Right atrium auricular region (tissue), 2 donors: ENCODE measurements at places on chromosomes 3 and 15. TPM values are rescaled to one million over a fixed set of nuclear protein-coding genes. Genes with fewer than 3 reads are reported as not detected.
A peak's percentile ranks its signal among the peaks of the same experiment; 100 is the strongest.

DNA sequence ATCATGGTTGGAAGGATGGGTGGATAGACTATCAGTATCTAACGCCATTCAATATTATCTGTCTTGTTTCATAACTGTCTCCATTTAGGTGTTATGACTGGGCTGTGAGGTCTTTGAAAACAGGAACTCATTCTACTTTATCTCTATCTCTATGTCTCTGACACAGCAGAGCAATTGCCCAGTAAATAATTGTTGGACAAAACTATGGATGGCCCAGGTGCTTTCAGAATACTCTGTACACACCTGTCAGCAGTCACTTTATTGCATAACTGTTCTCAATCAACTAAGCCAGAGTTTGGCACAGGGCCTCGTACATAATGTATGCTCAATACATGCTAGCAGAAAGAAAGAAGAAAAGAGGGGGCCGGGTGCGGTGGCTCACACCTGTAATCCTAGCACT lies 210.3 kb downstream of the OPA1 start:
- no peak for DNase-seq

GRCh38 chr3:148066802-148067201 lies 630.9 kb upstream of the AGTR1 start:
- DNase-seq, result no peak

DNA sequence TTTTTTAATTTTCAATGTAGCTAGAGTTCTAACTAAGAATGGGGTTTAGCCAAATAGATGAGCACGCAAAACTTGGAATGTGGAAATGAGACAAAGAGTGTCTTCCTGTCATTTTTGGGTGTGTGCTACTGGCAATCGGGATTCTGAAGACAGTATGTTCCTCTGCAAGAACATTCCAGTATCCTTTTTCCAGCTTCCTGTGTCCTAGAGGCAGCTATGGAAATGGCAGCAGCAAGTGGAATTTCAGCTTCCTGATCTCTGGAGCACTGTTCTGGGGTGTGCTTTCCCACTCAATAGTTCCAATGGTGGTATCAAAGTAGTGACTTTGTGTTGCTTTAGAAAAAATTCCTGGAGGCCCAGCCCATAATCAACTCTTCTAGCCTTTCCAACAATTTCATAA lies 642.9 kb upstream of the KCNMB2 start:
- DNase-seq, result no peak

GRCh38 chr3:157129803-157130466 lies 30.0 kb downstream of the CCNL1 start:
- DNase-seq, result no peak

DNA sequence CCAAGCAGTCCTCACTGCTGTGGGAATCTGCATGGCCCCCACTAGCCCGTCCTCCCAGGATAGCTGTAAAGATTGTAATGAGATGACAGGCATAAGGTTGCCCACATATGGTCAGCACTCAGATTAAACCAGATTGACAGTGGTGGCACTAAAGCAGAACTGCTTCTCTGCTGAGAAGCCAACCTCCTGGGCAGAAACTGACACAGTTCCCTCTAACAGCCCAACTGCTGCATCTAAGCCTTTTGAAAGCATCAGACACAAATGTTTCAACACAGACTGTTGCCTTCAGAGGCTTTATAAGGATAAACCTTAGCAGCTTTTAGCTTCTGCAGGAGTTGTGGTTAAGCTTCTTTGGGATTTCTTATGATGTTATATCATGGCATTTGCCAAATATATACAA lies 13.0 kb downstream of the DCLK3 start:
- no peak for DNase-seq

DNA sequence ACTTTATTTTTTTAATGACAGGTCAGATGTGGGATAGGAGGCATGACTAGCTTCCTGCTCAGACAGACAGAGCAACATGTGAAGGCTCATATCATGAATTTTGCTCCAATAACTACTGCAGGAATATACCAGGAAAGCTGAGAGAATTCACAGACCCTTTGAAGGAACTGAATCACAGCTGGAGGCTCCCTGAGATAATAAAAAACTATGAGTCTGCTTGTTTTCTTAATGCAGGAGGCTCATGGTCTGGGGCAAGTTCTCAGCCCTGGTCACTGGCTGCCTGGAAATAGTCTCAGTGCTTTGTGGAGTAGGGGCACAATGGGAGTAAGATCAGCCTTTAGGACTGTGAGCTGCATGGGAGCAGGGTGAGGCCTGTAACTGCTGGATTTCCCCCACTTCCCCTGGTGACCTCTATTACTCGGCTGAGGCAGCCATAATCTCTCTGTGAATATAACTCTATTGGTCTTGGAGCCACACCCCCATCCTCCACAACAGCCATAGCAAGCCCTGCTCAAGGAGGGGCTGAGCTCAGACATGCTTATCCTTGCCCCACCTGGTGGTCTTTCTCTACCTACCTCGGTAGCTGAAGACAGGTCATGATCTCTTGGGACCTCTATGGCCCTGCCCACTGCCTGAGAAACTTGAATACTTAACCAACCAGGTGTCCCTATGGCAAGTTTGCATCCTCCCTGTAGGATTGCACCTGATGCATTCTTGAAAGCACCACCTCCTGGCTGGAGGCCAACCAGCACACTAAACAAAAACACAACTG lies 281.6 kb upstream of the TMCO5A start:
- no peak for DNase-seq

- DNase-seq, result no peak
These were observed 71.4 kb downstream of the TFDP2 start for GRCh38 chr3:142077859-142078500.

- no peak for DNase-seq
These were observed 101.5 kb upstream of the IL12A start for GRCh38 chr3:159887168-159887567.

DNA sequence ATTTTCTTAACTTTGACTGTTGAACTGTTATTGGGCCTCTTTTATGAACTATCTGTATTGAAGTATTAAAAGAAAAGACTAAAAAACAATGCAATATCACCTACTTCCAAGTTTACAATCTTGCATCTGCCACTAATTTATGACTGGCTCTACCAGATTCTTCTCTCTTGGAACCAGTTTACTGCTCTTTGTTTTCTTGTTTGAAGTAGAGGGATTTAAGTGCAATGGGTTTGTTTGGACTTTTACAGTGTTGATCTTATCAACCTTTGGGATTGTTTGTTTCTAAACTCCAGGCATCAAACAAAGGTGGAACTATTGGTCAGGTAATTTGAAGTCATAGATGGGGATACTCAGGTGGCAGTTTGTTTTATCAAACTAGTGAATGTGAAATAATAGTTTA lies 43.0 kb upstream of the MEIS2 start:
- no peak for DNase-seq

- no peak for DNase-seq
These were observed 219.7 kb upstream of the SGO1 start for GRCh38 chr3:20405744-20406143.

DNA sequence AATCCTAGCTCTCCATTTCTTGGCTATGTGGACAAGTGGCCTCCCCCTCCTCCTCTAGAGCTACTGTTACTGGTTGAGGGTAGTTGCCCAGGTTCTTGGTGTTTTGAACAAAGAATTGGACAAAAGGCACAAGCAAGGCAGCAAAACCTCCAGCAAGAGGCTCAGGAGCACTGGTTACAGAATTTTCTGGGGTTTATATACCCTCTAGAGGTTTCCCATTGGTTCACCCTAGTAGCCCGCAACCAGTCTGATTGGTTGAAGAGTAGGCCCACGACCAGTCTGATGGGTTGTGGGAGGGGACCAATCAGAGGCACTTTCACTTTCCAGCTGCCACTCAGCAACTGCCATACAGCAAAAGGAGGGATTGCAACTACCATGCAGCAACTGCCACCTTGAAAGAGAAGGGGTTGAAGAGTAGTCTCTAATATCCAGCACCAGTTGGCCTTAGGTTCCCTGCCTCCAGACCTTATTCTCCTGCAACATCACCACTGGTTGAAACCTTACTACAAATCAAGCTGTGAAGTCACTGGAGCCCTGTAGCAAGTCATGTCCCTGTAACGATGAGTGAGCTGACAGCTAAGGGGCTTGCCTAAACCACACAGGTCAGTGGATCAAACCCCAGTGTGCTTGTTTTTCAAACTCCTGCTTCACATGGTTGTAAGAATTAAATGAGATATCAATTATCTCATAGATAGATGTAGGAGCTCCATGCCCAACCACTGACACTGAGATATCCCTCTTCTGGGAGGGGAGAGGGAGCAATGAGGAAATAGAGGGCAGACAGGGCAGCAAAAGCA lies 2.9 kb upstream of the C15orf39 start:
- no peak for DNase-seq

DNA sequence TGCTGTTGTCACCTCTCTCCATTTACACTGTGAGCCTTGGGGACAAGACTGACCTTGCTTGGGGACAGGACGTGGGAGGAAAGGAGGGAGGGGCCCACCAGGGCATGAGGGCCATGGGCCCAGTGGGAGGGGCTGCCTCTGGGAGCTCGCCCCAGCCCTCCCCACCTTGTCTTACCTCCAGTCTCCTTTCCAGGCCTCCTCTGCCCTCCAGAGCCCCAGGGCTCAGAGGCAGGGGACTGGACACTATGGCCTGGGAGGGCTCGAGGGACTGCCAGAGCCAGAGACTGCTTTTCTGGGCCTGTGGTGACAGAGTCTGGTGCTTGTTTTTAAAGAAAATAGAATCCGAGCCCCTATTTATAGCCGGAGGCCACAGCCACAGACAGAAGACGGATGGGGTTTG lies 10.2 kb downstream of the CSPG4 start:
- no peak for DNase-seq

GRCh38 chr3:33312361-33312760 lies 35.1 kb downstream of the FBXL2 start:
- no peak for DNase-seq

- DNase-seq, result no peak
These were observed 7.5 kb upstream of the MEGF11 start for GRCh38 chr15:66261056-66261455.

DNA sequence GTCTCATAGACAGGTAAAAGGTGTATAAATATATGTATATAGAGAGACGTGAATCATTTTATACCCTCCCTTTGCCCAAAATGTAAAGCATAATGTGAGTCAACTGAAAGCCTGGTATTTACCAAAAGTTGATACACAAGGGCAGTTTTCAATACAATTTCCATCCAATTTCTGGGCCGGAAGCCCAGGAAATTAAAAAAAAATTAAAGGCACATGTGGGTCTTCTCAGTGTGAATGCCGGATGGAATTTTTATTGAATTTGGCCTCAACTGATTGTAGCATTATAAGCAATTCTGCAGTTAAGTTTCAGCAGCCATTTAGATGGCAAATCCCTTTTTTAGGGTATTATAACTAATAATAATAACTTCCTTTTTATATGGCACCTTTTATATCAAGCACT lies 3.3 kb upstream of the CNTN3 start:
- no peak for DNase-seq

GRCh38 chr3:61894988-61895935 lies 333.9 kb downstream of the PTPRG start:
- DNase-seq, result peak; percentile 81

- no peak for DNase-seq
These were observed 10.1 kb downstream of the TMC3 start for GRCh38 chr15:81363718-81364500.

GRCh38 chr3:167057581-167057980 lies 322.5 kb downstream of the ZBBX start:
- no peak for DNase-seq

- no peak for DNase-seq
These were observed 200.4 kb downstream of the NR1D2 start for GRCh38 chr3:24145481-24145880.

- no peak for DNase-seq
These were observed 5.7 kb upstream of the APEH start for GRCh38 chr3:49668414-49668797.

DNA sequence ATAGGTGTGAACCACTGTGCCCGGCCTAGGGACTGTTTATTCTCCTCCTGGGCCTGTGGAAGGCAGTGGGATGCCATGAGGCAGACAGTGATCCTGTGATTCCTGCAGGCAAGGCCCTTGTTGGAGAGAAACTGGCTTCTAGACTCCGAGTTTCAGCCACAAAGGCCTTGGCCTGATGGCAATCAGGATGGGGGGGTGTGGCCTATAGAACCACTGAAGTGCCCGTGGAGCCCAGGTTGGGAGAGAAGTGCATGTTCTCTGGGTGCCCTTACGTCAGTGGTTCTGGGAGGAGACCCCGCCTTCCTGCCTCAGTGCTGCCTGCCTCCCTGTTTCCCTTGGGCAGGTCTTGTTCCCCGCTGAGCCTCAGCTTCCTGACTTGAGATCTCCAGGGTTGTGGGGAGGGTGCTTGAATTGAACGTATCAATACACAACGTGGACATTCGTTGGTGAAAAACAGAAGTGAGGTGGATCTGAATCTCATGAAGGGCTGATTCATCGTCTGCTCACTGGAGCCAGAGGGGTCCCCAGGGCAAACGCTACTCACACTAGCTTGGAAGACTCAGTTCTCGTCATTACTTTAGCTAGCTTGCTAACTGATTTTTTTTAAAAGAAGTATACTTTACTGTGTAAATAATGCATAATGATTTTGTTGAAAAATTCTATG lies 31.8 kb downstream of the IRAK2 start:
- peak; percentile 77 for DNase-seq

GRCh38 chr3:158918008-158918407 lies 116.2 kb downstream of the MFSD1 start:
- no peak for DNase-seq

GRCh38 chr15:43132830-43133429 lies 456 bp upstream of the TMEM62 start:
- DNase-seq, result no peak

DNA sequence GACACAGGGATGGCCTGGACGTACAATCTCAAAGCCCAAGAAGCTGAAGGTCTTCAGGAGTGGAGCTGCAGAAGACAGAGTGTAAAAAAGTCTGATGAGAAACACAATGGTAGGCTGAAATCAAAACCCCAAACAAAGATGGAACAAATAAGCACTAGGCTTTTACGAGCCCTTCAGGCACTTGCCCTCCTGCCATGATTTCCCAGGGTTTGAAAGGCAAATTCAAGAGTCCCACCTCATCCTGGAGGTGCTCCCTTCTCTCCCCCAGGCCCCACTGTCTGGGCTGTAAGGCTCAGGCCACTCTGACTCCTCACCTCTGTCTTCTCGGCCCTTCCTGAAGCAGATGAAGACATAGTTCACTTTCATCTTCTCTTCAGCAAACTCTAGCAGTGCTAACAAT lies 86.6 kb downstream of the RBPMS2 start:
- no peak for DNase-seq

- DNase-seq, result no peak
These were observed 272.0 kb downstream of the NEK10 start for GRCh38 chr3:27097182-27097581.

DNA sequence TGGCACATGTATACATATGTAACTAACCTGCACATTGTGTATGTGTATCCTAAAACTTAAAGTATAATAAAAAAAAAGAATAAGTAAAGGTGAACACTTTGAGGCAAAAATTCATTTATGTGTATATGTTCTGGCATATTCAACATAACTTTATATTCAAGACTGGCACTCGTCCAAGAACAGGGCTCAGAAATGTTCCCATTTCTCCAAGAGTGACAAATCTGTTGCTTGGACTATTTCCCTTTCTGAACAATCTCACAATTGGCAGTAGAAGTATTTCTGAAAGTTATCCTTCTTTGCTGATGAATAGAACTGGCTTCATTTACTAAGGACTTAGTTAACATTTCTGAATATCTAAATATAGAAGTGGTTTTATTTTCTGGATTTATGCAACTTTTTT lies 212.8 kb downstream of the ADAMTSL3 start:
- DNase-seq, result no peak

Gene PLA1A
- total RNA-seq, result 11.6 TPM

Gene ALS2CL
- total RNA-seq, result 12.5 TPM

Gene CHRNA3
- not detected for total RNA-seq

Gene GOLGA6D
- total RNA-seq, result not detected

Gene BCHE
- 13.5 TPM for total RNA-seq

Gene RPL39L
- total RNA-seq, result 12.7 TPM

Gene GATA2
- 17.7 TPM for total RNA-seq

Gene GP9
- not detected for total RNA-seq

Gene GPR62
- total RNA-seq, result 0.82 TPM

Gene STRIT1
- not detected for total RNA-seq
